ENCODE measurements at places on chromosomes 3 and 15.
A peak's percentile ranks its signal among the peaks of the same experiment; 100 is the strongest.

DNA sequence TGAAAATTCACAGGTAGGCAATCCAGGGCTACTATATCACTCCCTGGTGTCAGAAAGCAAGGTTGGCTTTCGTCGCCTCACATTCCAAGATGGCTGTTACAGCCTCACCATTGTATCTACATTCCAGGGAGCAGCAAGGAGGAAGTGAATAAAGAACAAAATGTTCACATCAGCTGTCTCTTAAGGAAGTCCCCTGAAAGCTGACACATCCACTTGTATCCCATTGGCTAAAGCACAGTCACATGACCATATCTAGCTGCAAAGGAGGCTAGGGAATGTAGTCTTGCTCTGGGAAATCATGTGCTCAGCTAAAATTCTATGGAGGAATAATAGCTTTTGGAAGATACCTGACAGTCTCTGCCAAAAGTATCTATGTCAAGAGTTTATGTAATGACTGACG is 12.8 kb upstream of the GATA2 start:
- no peak overlapping the region for H3K27ac ChIP-seq
- H3K4me1 ChIP-seq = no peaks in the 10 kb centered on the region
- H3K36me3 ChIP-seq = peaks cover 6% of the 10 kb centered on the region
- H3K27me3 ChIP-seq = peaks cover 4% of the 10 kb centered on the region
- no peak overlapping the region for H3K4me3 ChIP-seq

DNA sequence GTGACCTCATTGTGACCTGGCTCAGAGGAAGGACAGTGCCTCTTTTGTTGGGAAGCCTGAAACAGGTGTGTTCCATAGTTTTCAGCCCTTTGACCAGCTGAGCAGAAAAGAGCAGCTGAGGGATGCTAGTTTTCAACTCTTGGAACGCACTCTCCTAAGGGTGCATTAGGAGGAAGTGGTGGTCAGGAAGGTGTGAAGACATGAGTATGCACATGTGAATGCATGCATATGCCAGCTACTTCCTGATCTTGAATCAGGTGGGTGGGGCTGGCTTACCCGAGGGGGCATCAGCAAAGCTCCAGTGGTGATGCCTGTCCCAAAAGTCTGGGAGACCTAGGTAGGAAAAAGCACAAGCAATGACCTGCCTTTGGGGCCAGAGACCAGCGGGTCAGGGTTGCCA is 23.3 kb upstream of the CEMIP start:
- H3K27ac ChIP-seq = no peak overlapping the region
- H3K4me3 ChIP-seq = no peak overlapping the region
- H3K27me3 ChIP-seq = peaks cover 2% of the 10 kb centered on the region
- H3K36me3 ChIP-seq = peaks cover 12% of the 10 kb centered on the region
- DNase-seq = no peak
- no peaks in the 10 kb centered on the region for H3K4me1 ChIP-seq

DNA sequence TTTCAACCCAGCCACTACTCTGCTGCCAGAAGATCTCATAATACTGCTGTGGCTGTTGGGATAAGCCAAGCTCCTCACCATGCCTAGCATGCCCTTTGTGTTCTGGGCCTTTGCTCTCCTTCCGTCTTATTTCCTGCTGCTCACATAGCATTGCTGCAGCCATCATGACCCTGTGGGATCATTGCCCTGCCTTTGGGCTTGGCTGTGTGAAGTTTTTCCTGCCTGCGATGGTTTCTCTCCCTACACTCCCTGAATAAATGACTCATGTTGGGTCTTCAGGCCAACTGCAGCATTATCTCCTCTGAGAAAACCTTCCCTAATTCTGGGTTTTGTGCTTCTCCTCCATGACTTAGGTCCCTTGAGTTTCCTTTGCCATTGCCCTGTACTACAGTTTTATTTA is 20.8 kb upstream of the TRA2B start:
- H3K27ac ChIP-seq = peak overlapping the region; percentile 28
- H3K4me1 ChIP-seq = peaks cover 8% of the 10 kb centered on the region
- H3K36me3 ChIP-seq = no peaks in the 10 kb centered on the region
- H3K4me3 ChIP-seq = no peak overlapping the region

DNA sequence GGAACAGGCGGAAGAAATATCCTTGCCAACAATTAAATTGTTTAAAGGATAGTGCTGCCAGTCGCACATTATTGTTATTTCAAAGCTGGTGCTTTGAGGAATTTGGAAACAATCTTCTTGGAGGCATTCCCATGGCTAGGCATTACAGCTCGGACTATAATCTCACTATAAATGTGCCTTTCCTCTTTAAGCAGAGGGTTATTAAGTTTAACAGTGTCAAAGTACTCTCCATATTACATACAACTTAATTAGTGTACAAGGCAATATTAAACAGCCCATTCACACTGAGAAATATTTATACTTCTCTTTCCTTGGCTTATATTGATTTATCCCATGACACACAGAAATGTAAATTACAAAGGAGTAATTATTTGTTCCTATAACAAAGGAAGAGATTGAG is 54.0 kb upstream of the FAM3D start:
- peaks cover 3% of the 10 kb centered on the region for H3K27me3 ChIP-seq
- no peak overlapping the region for H3K27ac ChIP-seq

DNA sequence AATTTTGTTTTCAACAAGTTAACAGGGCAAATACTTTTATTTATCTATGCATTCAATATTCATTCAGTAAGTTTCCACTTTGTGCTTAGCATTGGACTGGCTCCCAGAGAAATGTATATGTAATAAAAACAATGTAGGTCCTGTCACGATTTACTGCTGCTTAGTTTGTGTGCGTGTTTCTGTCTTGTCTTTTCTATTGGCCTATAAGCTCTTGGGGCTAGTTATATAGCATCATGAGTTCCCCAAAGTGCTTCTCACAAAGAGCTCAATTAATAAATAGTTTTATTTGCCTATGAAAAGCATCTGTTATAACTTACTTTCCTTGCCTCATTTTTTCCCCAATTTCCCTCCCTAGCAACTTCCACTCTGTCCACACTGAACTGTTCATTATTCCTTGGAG is 666.7 kb upstream of the NAALADL2 start:
- no peak for DNase-seq
- H3K27ac ChIP-seq = no peak overlapping the region
- peaks cover 29% of the 10 kb centered on the region for H3K4me1 ChIP-seq
- H3K4me3 ChIP-seq = no peak overlapping the region

GRCh38 chr15:78108300-78109084 is 16.1 kb downstream of the SH2D7 start:
- H3K36me3 ChIP-seq = no peaks in the 10 kb centered on the region
- H3K4me3 ChIP-seq = no peak overlapping the region
- DNase-seq = peak; percentile 83

GRCh38 chr15:36644191-36644896 is 64.9 kb downstream of the CDIN1 start:
- peaks cover 12% of the 10 kb centered on the region for H3K4me1 ChIP-seq
- no peaks in the 10 kb centered on the region for H3K27me3 ChIP-seq
- H3K36me3 ChIP-seq = no peaks in the 10 kb centered on the region
- no peak for DNase-seq
- H3K4me3 ChIP-seq = no peak overlapping the region
- H3K27ac ChIP-seq = no peak overlapping the region

DNA sequence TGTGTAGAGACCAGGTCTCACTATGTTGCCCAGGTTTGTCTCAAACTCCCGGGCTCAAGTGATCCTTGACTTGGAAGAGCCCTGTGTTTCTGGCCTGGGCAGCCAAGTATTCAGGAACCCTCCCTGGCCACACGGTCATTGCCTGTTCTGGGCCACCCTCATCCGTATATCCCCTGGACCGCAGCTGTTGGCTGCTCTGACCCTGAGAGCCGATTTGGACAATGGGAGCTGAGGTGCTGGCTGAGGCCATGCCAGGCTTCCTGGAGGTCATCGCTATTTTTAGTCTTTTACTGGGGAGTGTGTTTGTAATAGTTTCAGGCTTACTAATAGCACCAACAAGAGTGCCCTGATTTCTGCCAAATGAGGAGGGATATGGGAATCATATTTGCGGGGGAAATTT is 60.7 kb downstream of the ADAMTS7 start:
- peak overlapping the region; percentile 43 for H3K4me3 ChIP-seq
- no peaks in the 10 kb centered on the region for H3K36me3 ChIP-seq
- no peak for DNase-seq
- peaks cover 11% of the 10 kb centered on the region for H3K27me3 ChIP-seq
- H3K27ac ChIP-seq = no peak overlapping the region

DNA sequence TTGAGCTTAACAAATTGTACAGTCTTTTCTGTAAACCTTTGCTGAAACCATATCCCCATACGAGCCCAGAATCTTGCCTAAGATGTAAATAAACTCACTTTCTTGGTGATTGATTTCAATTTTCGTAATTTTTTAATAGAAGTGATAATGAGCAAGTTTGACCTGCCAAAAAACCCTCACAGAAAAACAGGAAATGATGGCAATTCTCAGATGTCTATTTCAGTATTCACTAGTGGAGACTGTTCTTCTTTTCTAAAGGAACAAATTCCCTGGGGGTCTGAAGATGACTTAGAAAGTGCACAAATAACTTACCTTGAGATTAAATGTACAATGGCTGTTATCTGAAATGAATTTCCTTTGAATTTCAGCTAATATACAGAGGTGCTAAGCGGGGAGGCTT is 116.5 kb upstream of the CMC1 start:
- no peaks in the 10 kb centered on the region for H3K27me3 ChIP-seq
- no peaks in the 10 kb centered on the region for H3K4me1 ChIP-seq
- no peak overlapping the region for H3K27ac ChIP-seq
- no peak overlapping the region for H3K4me3 ChIP-seq

DNA sequence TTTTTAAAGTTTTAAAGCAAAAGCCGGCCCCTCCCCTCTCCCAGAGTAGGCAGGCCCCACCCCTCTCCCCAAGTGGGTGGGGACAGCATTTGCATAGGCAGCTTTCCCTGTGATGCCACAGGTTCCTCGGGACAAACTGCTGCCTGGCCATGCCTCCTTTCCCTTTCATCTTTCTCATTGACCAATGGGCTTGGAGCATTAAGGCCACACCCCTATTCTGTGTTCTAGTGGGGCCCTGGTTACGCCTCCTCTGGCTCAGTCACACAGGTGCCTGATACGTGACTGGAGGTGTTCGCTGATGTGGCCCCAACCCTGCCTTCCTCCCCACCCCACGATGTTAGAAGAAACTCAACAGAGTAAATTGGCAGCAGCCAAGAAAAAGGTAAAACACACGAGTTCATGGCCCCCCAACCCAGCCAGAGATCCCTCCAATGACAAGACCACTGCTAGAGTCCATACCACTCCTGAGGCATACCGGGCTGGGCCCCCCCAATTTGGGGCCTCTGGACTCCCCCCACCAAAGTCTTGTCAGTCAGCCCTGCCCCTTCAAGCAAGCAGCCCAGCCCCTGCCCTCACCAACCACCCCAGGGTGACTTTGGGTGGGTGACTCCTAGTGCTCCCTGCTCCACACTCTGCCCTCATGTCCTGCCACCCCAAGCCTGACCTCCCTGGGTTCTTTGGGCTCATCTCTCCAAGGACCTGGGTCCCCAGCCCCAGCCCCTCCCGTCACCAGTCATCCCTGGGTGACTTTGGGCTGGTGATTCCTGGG is 62.8 kb upstream of the CSPG4 start:
- no peak for DNase-seq
- peaks cover 23% of the 10 kb centered on the region for H3K27me3 ChIP-seq
- H3K4me3 ChIP-seq = peak overlapping the region; percentile 62
- peak overlapping the region; percentile 20 for H3K27ac ChIP-seq

- peaks cover 11% of the 10 kb centered on the region for H3K27me3 ChIP-seq
- H3K36me3 ChIP-seq = no peaks in the 10 kb centered on the region
- no peak overlapping the region for H3K4me3 ChIP-seq
- no peak overlapping the region for H3K27ac ChIP-seq
Observed at GRCh38 chr3:198096015-198096414, 136.0 kb downstream of the LMLN start.

GRCh38 chr3:30694668-30695067 is 88.3 kb downstream of the TGFBR2 start:
- H3K4me3 ChIP-seq = no peak overlapping the region
- no peaks in the 10 kb centered on the region for H3K27me3 ChIP-seq
- peaks cover 33% of the 10 kb centered on the region for H3K4me1 ChIP-seq
- peaks cover 45% of the 10 kb centered on the region for H3K36me3 ChIP-seq
- H3K27ac ChIP-seq = no peak overlapping the region

DNA sequence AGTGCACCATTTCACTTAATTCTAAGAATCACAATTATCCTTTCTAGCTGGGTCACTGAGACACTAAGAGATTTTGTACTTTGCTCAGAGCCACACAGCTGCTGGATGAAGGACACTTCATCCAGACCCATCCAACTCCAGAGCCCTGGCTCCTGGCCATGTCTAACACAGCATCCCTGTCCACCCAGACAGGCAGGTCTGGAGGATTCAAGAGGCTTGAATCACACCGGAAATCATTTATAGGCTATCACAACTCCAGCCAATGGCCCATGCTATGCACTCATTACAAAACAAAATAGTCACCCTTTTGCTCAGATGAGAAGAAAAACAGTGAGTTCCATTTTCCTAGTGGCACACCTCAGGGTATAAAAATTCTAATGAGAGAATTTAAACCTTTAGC is 198.2 kb upstream of the LMCD1 start:
- no peak overlapping the region for H3K4me3 ChIP-seq
- H3K27me3 ChIP-seq = peaks cover 5% of the 10 kb centered on the region

DNA sequence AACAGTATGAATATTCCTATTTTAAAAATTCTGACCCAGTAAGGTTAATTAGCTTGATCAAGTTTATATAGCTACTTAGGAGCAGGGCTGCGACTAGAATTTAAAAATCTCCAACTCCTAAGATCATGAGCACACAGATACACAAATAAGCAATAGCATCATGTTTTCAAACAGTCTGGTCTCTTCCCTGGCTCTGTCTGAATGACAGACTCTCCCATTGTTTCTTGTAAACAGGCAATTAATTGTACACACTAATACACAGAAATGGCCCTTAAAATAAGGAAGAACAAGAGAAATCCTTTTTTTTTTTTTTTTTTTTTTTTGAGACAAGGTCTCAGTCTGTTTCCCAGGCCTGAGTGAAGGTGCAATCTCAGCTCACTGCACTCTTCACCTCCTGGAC is 1064.4 kb upstream of the CFAP20DC start:
- no peaks in the 10 kb centered on the region for H3K36me3 ChIP-seq
- no peak overlapping the region for H3K27ac ChIP-seq
- H3K4me3 ChIP-seq = no peak overlapping the region
- no peaks in the 10 kb centered on the region for H3K4me1 ChIP-seq
- no peaks in the 10 kb centered on the region for H3K27me3 ChIP-seq

DNA sequence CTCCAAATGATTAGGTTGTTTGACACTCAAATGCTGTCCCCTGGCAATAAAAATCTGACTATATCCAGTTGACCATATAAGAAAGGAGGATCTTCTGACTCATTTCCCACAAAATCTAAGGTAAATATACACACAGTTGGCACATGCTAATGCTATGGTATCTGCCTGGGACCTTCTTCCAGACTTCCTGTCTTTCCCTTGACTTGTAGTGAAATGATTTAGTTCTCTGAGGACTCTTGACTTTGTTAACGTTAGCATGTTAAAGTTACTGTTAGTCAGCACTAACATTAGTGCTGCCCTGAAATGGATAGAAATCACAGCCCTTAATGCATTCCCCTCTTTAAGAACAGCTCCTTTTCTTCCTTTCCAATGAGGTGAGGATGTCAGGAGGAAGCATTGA is 124.3 kb upstream of the LSAMP start:
- no peak overlapping the region for H3K27ac ChIP-seq
- H3K36me3 ChIP-seq = no peaks in the 10 kb centered on the region
- H3K4me1 ChIP-seq = no peaks in the 10 kb centered on the region
- no peak overlapping the region for H3K4me3 ChIP-seq
- H3K27me3 ChIP-seq = no peaks in the 10 kb centered on the region
